Right renal pelvis (tissue), 4 donors: ENCODE measurements at places on chromosomes 12 and 14. TPM values are rescaled to one million over a fixed set of nuclear protein-coding genes. Genes with fewer than 3 reads are reported as not detected.

The RNASE3 gene
- polyA plus RNA-seq, result 0.64 TPM

DNA sequence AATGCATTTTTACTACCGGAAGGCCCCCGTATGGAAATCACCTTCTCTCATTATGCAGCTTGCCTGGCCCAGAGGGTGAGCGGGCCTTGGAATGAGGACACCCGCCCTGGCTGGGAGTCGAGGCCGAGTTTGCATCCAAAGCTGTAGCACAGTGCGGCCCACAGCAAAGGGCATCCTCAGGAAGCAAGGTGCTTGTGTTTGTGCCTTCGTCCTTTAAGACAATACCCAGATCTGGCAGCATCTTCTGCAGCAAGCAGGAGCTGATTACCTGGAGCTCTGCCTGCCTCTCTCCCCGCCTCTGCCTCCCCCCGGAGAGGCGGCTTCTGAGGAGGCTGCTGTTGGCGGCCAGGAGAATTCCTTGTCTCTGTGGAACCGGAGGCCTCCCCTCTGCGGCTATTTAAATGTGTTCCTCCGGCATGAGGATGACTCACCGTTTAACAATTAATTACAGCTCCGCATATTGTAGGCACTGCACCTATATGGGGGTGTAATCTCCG, 145.3 kb downstream of the CACNA1C start:
- DNase-seq, result no peak

DNA sequence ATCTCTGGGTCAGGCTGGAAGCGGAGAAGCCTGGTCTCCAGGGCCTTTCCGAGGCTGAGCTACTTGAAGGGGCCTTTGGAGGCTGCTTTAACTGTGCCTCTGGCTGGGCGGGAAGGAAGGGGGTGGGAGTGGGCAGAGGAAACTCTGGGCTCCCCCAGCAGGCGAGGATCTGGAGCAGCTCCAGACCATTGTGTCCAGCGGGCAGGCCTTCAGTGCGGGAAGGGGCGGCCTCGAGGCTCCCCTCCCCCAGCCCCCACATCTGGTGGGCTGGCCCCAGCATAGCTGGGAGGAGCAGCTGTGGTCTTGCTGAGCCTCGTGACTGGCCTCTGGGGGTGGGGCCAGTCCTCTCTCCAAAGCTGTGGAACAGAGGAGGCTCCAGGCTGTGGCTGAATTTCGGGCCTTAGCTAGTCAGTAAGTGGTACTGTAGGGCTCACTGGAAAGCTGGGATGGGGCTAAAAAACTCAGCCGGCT, 3.4 kb downstream of the TAMALIN start:
- DNase-seq, result peak; percentile 81

- no peak for DNase-seq
Observed at GRCh38 chr14:53384073-53384472, 230.9 kb upstream of the DDHD1 start.

GRCh38 chr12:106446419-106447092, 89.0 kb downstream of the POLR3B start:
- no peak for DNase-seq

DNA sequence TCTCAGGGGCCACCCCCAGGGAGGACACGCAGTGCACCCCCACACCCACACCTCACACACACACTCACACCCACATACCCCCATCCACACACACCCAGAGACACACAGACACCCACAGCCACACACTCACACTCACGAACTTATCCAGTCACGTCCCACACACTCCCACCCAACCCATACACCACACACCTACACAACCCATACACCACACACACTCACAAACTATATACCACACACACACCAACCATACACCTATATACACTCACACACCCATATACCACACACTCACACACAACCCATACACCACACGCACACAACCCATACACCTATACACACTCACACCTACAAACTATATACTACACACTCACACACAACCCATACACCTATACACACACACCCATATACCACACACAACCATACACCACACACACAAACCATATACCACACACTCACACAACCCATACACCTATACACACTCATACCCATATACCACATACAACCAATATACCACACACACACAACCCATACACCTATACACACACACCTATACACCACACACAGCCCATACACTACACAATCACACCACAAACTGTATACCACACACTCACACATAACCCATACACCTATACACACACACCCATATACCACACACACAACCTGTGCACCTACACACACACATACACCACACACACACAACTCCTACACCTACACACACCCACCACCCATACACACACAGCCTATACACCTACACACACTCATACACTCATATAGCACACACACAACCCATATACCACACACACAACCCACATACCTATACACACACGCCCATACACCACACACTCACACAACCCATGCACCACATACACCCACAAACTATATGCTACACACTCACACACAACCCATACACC, 42.7 kb downstream of the TMEM121 start:
- DNase-seq, result no peak
